WTC11 (cell line): ENCODE measurements at places on chromosomes 11 and 22. TPM values are rescaled to one million over a fixed set of nuclear protein-coding genes. Genes with fewer than 3 reads are reported as not detected.

The PVALB gene
- total RNA-seq, result 2.7 to 5.9 TPM (median 4.5 TPM) in 3 replicates

The FOLR1 gene
- total RNA-seq, result 0.35 to 0.87 TPM (median 0.85 TPM) in 3 replicates

The CXCR5 gene
- total RNA-seq, result 0.07 TPM in 1 of 3 replicates, not detected in the others

The NNMT gene
- total RNA-seq, result 0.50 to 0.53 TPM in 2 of 3 replicates, not detected in the other

The SYT7 gene
- 12.5 to 18.9 TPM (median 18.2 TPM) in 3 replicates for total RNA-seq

The HBE1 gene
- total RNA-seq, result 1.5 to 3.1 TPM (median 1.7 TPM) in 3 replicates

The C11orf87 gene
- 0.20 to 0.25 TPM (median 0.23 TPM) in 3 replicates for total RNA-seq

The OR5P2 gene
- not detected in 3 replicates for total RNA-seq

The CENPM gene
- 40.3 to 43.7 TPM (median 41.7 TPM) in 3 replicates for total RNA-seq

- H3K4me1 ChIP-seq, result peaks cover 9% of the 10 kb centered on the region
- DNase-seq, result no peak
- H3K36me3 ChIP-seq, result no peaks in the 10 kb centered on the region
Observed at GRCh38 chr11:72832301-72833082, 18.3 kb downstream of the ATG16L2 start.

GRCh38 chr11:17607591-17608570 lies 60.8 kb downstream of the OTOG start:
- H3K27ac ChIP-seq, result no peak overlapping the region
- no peaks in the 10 kb centered on the region for H3K4me1 ChIP-seq
- no peaks in the 10 kb centered on the region; the same call in 1 of the 2 replicates for H3K27me3 ChIP-seq
- H3K36me3 ChIP-seq, result no peaks in the 10 kb centered on the region
- no peak for DNase-seq
- H3K4me3 ChIP-seq, result no peak overlapping the region

DNA sequence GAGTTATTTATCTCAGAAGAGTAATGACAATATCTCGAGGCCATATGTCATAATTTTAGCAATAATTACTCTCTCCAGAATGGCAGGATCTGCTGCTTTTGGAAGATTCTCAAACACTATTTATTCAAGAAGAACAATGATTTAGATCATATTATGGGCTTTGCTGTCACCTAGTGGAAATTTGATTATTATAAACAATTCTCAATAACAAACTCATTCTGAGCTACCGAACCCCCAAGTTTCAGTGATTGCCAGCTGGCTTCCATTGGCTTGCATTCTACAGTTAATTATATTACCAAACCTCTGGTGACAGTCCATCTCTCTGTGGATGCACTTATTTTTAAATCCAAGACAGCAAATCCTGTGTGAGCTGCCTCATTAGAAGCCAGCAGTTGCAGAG lies 27.9 kb upstream of the SLC36A4 start:
- H3K36me3 ChIP-seq, result no peaks in the 10 kb centered on the region
- no peak for DNase-seq
- no peak overlapping the region for H3K4me3 ChIP-seq
- H3K4me1 ChIP-seq, result no peaks in the 10 kb centered on the region
- no peaks in the 10 kb centered on the region for H3K27me3 ChIP-seq

GRCh38 chr11:118415739-118416068 lies 14.3 kb downstream of the ATP5MG start:
- H3K4me1 ChIP-seq, result 0 out of 2 replicates have a peak, but pooled peaks cover 3% of the 10 kb centered on the region
- peak; percentile 46 for DNase-seq
- no peak overlapping the region for H3K27ac ChIP-seq

DNA sequence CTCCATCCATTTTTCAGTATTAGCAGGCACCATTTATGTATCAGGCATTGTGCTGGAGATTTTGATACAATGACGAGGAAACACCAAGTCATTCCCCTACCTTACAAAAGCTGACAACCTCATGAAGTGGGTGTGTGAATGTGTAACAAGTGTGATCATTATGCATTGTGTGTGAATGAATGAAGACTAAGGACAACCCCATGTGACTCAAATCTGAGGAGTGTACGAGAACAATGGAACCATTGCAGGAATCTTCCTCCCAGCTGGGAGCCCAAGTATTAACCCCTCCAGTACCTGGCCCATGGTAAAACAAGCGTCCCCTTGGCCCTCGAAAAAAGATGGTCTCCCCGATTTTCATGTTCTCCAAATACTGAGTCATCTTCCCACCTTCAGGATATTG lies 4.4 kb downstream of the CYB5R2 start:
- no peak overlapping the region for H3K4me3 ChIP-seq
- peaks cover 49% of the 10 kb centered on the region for H3K36me3 ChIP-seq
- H3K27ac ChIP-seq, result no peak overlapping the region

DNA sequence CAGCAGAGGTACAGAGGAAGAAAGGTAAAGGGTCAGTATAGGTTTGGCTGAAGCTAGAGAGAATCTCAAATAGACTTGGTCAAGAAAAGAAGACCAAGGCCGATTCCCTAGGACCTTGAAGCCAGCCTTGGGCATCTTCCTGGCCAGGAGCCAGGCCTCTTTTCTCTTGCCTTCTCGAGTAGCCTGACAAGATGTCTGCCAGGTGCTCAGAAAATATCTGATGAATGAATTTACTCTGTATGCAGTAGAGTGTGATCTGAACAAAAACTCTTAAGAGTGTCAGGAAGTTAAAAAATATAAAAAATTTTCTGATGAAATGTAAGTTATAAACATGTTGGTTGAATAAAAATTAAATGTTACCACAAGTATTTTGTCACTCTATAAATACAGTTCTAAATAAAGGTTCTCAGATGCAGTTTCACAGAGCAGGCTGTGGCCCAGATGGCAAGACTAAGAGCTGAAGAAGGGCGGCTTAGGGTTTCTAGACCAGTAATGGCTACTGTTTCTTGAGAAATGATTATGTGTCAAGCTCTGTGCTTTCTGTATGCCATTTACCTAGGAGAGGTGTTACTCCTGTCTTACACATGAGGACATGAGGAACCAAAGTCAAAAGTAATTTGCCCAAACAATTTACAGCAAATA lies 98.1 kb downstream of the ATXN10 start:
- no peak overlapping the region for H3K4me3 ChIP-seq
- H3K27ac ChIP-seq, result peak overlapping the region; percentile 80
- H3K27me3 ChIP-seq, result no peaks in the 10 kb centered on the region
- DNase-seq, result no peak
- H3K4me1 ChIP-seq, result peaks cover 57% of the 10 kb centered on the region

DNA sequence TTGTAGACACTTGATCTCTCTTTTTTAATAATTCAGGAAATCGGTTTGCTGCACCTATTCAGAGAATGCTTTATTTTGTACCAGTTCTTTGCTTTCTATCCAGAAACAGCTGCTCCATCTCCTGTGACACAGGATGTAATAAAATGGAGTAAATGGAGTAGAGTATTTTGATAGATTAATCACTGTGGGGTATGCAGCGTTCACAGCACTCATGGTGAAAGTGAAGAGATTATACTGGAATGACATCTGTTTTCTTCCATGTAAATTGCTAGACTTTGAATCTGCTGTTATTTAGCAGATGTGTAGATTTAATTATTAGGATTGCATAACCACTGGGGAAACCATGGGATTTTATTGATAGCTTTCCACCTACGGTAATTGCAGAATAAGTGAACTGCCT lies 227.3 kb upstream of the ARHGAP42 start:
- no peaks in the 10 kb centered on the region for H3K36me3 ChIP-seq
- H3K4me1 ChIP-seq, result no peaks in the 10 kb centered on the region

DNA sequence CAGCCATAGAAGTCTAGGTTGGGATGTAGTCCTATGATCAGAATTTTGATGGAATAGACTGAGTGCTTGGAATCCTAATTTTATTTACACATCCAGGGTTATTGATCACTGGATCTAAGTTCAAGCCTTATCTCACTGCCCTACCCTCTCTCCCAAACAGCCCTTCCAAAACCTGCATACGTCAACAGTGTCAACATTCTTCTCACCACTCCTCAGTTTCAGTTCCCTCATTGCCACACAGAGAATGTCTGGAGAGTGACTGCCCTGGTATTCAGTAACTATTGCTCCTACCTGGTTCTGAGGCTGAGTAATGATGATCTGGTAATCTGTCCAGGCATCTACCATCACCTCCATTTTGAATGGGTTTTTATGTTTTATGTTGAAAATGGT lies 60.0 kb downstream of the GLYATL1 start:
- H3K4me3 ChIP-seq, result no peak overlapping the region
- H3K27me3 ChIP-seq, result no peaks in the 10 kb centered on the region
- no peaks in the 10 kb centered on the region for H3K36me3 ChIP-seq
- H3K27ac ChIP-seq, result no peak overlapping the region

- peaks cover 19% of the 10 kb centered on the region for H3K36me3 ChIP-seq
- H3K4me3 ChIP-seq, result no peak overlapping the region
- 0 out of 2 replicates have a peak, but pooled peaks cover 5% of the 10 kb centered on the region for H3K4me1 ChIP-seq
- DNase-seq, result no peak
- H3K27ac ChIP-seq, result no peak overlapping the region
Observed at GRCh38 chr11:60264644-60265043, 15.8 kb upstream of the MS4A4A start.

DNA sequence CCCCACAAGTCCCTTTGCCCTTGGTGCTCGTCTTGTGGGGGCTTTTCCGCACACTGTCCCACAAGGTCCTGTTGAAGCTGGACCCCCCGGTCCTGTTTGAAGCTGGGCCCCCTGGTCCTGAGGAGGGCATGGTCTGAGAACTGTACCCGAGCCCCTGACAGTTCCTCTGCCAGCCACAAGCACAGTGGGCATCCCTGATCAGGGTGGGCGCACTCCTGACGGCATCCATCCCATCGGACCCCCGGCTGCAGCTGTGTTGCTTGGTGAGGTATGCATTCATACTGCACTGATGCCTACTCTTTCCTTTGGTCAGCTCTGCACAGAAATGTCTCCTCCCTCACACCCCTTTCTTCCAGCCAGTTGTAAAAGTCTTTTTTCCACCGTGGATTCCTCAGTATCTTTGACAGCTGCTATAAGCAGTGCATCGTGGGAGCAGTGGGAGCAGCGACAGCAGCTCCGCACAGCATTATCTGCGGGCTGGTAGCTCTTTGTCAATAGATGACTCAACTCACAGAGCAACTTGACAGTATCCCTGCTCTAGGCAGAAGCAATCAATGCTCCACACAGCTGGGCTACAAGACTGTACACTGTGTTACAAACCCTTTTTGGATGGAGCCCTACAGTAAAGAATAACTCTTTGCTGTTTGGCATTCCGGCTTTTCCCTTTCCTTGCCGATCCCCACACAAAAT lies 1030.8 kb upstream of the CCDC90B start:
- no peaks in the 10 kb centered on the region for H3K27me3 ChIP-seq
- H3K4me3 ChIP-seq, result no peak overlapping the region
- peaks cover 7% of the 10 kb centered on the region for H3K4me1 ChIP-seq

DNA sequence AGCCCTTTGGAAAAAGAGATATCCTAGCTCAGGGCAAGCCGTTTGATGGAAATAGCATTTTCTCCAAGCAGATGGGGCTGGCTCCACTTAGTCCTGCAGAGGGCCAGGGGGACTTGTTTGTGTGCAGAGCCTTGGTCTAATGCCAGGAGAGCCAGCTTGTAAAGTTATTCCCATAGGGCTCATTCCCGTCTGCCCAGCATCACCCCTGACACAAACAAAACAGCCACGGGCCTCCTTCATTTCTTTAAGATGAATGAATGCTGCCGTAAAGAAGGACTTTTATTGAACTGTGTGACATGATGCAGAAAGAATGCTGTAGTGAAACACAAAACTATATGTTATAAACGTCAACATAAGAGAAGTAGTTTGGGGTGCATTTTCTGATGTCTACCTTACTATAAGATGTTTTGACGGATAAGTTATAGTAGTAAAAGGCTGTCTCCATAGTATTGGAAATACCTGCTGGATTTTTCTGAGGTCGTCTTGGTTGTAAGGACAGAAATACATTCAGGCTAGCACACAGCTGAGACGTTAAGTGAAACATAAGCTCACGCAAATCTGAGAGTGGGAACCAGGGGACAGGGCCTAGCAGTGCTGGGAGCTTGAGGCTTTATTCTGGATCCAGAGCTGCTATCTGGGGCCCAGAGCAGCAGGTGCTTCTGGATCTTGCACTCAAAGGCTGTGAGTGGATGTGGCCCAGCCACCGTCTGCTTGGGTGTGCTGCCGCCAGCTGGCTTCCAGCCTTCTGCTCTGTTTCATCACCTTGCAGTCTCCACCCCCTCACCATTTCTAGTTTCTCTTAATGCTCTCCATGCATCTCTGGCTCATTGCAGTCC lies 53.3 kb downstream of the NCAM1 start:
- no peaks in the 10 kb centered on the region for H3K4me1 ChIP-seq
- no peaks in the 10 kb centered on the region for H3K36me3 ChIP-seq
- H3K27me3 ChIP-seq, result no peaks in the 10 kb centered on the region
- H3K27ac ChIP-seq, result no peak overlapping the region
- no peak for DNase-seq

DNA sequence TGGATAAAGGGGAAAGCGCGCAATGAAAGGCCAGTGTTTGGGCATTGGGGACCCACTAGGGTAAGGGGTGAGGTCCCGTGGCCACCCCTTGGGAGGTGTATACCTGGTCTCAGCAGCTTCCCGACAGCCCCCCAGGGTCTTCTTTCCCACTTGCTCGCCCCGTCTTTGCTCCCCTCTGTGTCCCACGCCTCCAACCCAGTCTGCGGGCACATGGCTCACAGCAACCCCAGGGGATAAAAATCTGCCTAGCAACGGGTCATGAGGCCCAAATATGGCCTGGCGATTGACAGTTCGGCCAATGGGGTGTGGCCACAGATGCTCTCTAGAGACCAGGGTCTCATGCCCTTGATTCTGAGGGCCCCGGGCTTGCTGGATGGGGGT lies 41.6 kb downstream of the AHNAK start:
- peak overlapping the region; percentile 63 for H3K4me3 ChIP-seq
- peak; percentile 64 for DNase-seq
- H3K36me3 ChIP-seq, result no peaks in the 10 kb centered on the region
- no peak overlapping the region for H3K27ac ChIP-seq

DNA sequence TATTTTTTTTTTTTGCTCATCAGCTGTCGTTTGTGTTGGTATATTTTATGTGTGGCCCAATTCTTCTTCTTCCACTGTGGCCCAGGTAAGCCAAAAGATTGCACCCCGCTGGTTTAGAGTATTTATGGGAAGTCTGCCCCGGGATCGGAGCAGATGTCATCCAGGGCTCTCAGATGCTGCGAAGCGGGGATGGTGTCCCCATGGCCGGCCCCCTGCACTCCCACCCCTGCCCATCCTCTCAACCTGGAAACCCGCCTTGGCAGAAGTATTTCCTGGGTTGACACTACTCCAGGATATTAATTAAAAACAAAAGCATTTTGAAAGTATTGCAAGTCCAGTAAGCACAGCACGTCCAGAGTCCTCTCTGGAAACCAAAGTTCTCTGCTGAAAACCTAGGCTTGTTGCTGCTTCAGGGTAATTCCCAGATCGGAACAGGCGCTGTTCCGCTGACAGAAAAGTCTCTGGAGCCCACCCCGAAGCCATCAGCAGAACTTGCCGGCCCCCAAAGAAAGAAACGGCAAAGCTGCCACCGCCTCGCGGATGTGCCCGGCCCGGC lies 833 bp downstream of the SCUBE2 start:
- H3K27me3 ChIP-seq, result peaks cover 45% of the 10 kb centered on the region
- H3K27ac ChIP-seq, result no peak overlapping the region
- H3K36me3 ChIP-seq, result no peaks in the 10 kb centered on the region
- peak overlapping the region; percentile 66 for H3K4me3 ChIP-seq
- no peak for DNase-seq
- H3K4me1 ChIP-seq, result peaks cover 12% of the 10 kb centered on the region
